ENCODE measurements at places on chromosomes 2 and 18. TPM values are rescaled to one million over a fixed set of nuclear protein-coding genes. Genes with fewer than 3 reads are reported as not detected.
A peak's percentile ranks its signal among the peaks of the same experiment; 100 is the strongest.

GLB1L gene
- 6.0 TPM for total RNA-seq

- H3K27me3 ChIP-seq, result no peaks in the 10 kb centered on the region
- H3K4me1 ChIP-seq, result no peaks in the 10 kb centered on the region
- no peak for DNase-seq
- H3K4me3 ChIP-seq, result no peak overlapping the region
- H3K27ac ChIP-seq, result no peak overlapping the region
These were observed 39.4 kb upstream of the PKDCC start for GRCh38 chr2:42008241-42008921.

CAVIN2 gene
- total RNA-seq, result 0.07 TPM

GRCh38 chr2:234388591-234388990 is 108.3 kb downstream of the ARL4C start:
- H3K4me1 ChIP-seq, result no peaks in the 10 kb centered on the region
- no peak overlapping the region for H3K4me3 ChIP-seq
- DNase-seq, result no peak
- no peaks in the 10 kb centered on the region for H3K36me3 ChIP-seq

SERPINB2 gene
- 9.9 TPM for total RNA-seq

DNA sequence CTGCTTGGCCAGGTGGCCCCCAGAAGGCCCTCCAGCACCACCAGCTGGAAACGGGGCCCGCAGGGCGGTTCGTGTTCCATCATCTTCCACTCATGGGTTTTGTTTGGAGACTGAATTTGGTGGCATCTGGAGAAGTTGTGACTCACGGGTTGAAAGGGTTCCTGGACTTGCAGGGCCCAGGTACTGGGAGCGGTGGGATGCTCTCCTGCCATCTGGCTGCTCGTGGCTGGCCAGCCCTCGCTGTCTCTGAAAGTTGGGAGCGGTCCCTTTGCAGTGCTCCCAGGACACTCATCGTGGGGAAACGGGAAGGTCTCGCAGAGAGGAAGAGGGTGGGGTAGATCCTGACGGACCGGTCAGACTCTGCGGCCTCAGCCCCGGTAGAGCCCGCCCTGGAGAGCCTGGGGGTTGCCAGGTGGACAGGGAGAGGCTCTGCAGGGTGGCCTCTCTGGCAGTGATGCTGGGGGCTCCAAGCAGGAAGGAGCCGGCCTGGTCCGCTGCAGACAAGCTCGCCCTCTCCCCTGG is 47.5 kb downstream of the TWIST2 start:
- H3K27ac ChIP-seq, result no peak overlapping the region
- H3K36me3 ChIP-seq, result no peaks in the 10 kb centered on the region
- H3K27me3 ChIP-seq, result no peaks in the 10 kb centered on the region
- DNase-seq, result no peak
- no peaks in the 10 kb centered on the region for H3K4me1 ChIP-seq

KIAA2012 gene
- total RNA-seq, result not detected

DNA sequence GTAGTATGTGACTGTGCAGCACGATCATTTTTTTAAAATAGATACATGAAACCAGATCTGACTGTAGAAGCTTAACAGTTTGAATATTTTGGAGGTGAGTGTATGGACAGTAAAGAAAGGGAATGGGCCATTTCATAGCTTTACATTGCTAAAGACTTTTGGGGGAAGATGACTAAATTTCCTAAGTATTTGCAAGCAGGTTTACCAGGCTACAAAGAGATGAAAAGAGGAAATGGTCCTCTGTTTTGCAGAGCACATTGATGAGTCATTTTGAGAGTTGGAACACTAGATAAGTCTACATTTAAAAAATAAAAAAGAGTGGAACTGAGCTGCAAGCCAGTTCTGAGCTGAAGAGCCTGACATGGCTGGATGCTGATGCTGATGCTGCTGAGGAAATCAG is 115.7 kb upstream of the LRATD1 start:
- H3K4me1 ChIP-seq, result peaks cover 46% of the 10 kb centered on the region
- H3K4me3 ChIP-seq, result no peak overlapping the region
- H3K27ac ChIP-seq, result peak overlapping the region; percentile 94

KANSL3 gene
- 30.6 TPM for total RNA-seq

GRCh38 chr2:156908825-156909224 is 348.7 kb upstream of the GALNT5 start:
- peak; percentile 89 for DNase-seq
- H3K27me3 ChIP-seq, result no peaks in the 10 kb centered on the region
- H3K4me1 ChIP-seq, result peaks cover 28% of the 10 kb centered on the region
- H3K36me3 ChIP-seq, result no peaks in the 10 kb centered on the region
- no peak overlapping the region for H3K4me3 ChIP-seq

GRCh38 chr2:67825476-67825875 is 237.3 kb downstream of the C1D start:
- peaks cover 10% of the 10 kb centered on the region for H3K4me1 ChIP-seq
- peak overlapping the region; percentile 40 for H3K27ac ChIP-seq
- H3K36me3 ChIP-seq, result no peaks in the 10 kb centered on the region
- no peak overlapping the region for H3K4me3 ChIP-seq
- DNase-seq, result peak; percentile 63

CFAP65 gene
- total RNA-seq, result 0.18 TPM

DNA sequence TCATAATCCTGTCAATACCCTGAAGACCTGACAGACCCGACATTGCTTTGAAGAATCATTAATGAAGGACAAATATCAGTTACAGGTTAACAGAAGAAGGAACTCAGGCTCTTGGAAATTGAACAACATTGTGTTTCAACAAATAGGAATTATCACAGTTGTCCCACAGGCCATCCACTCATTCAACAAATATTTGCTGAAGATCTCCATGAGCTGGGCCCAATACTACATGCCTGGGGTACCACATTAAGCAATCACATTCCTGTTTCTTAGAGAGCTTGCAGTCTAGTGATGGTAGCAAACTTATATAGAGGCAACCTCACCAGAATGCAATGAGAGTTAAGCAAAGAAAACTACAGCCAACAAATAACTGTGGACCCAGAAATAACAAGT is 671.6 kb upstream of the ACVR2A start:
- H3K27ac ChIP-seq, result no peak overlapping the region
- no peaks in the 10 kb centered on the region for H3K36me3 ChIP-seq
- DNase-seq, result peak; percentile 60
- no peak overlapping the region for H3K4me3 ChIP-seq

DNA sequence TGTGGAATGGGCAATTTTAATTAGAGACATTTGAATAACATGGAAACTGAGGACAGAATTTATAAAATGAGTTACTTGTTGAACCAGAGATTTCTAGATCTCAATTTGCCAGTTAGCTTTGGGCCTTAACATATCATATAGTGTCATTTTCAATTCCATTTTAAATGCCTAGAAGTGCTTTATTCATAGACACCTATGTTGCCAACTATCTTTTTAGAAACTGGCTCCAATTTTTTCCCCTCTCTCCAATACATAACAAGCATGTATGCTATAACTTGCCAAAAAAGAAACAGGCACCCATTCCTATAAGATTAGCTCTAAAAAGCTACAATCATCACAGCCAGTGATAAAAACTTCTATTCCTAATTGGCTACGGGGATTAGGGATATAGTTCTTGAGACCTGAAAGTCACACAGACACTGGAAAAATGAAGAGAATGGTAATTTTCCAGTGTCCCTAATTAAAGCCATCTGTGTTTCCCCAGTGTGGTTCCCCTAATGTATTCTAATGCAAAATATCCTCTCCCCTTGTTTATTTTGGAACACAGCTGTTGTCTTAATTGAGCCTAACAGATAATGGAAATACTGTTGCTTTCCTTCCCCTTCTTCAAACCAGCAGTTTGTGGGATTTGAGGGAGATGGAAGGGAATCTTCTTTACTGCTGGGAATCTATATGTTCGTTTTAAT is 205.5 kb upstream of the FSHR start:
- H3K36me3 ChIP-seq, result no peaks in the 10 kb centered on the region
- H3K4me1 ChIP-seq, result no peaks in the 10 kb centered on the region
- H3K27ac ChIP-seq, result no peak overlapping the region
- no peak for DNase-seq
- no peaks in the 10 kb centered on the region for H3K27me3 ChIP-seq

DNA sequence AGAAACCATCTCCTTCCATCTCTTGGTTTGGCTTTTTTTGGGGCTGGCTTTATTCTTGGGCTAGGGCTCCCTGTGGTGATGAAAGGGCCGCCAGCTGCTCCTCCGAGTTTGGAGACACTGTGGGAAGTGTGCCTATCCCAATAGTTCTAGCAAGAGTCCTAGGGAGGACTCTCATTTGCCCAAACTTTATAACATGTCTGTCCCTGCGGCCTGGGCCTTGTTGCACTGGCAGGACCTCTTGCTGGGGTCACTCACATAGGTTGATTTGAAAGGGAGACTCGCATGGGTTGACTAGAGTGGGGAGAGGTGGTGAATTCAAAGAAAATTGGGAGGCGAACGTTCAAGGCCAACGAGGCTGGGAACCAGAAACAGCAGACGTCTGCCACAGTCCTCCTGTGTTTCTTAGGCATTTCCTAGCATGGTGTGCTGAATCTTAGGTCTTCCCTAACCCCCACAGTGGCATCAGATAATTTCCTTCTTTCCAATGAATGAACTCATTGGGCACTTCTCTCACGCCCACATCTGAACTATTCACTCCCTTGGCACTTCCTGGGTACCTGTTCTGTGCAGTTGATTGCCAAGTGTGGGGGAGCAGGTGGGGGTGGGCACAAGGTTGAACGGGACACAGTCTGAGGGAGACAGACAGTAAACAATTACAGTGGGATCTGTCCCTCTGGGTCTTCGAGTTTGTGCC is 26.8 kb downstream of the NIFK start:
- H3K36me3 ChIP-seq, result no peaks in the 10 kb centered on the region
- no peak for DNase-seq
- no peaks in the 10 kb centered on the region for H3K27me3 ChIP-seq
- H3K4me3 ChIP-seq, result no peak overlapping the region
- no peak overlapping the region for H3K27ac ChIP-seq

FBLN7 gene
- 2.2 TPM for total RNA-seq

GRCh38 chr18:8808001-8808400 is 102.6 kb downstream of the MTCL1 start:
- H3K4me3 ChIP-seq, result no peak overlapping the region
- 0 out of 2 replicates have a peak, but pooled peaks cover 12% of the 10 kb centered on the region for H3K36me3 ChIP-seq
- no peaks in the 10 kb centered on the region for H3K27me3 ChIP-seq

DNA sequence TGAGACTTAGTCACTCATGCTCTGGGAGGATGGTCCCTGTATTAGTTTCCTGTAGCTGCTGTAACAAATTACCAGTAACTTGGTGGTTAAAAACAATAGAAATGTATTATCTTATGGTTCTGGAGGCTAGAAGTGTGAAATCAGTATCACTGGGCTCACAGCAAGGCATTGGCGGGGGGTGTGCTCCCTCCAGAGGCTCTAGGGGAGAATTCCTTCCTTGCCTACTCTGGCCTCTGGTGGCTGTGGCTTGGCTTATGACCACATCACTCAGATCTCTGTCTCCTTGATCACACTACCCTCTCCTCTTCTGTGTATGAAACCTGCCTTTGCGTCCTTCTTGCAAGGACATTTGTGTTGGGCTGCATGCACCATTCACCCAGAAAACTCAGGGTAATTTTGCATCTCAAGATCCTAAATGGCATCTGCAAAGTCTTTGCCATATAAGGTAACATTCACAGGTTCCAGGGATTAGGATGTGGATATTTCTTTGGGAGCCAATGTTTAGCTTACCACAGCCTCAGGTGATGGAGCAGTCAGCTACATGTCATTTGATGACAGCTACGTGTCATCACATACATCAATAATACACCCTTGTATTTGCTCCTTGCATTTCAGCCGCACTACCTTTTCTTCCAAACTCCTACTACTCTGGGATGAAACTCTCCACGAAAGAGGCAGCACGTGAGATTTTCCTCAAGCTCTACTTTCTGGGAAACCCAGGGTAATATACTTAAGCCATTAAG is 49.6 kb upstream of the POU3F3 start:
- DNase-seq, result no peak
- H3K36me3 ChIP-seq, result no peaks in the 10 kb centered on the region
- no peak overlapping the region for H3K27ac ChIP-seq
- no peak overlapping the region for H3K4me3 ChIP-seq
- H3K4me1 ChIP-seq, result no peaks in the 10 kb centered on the region

DNA sequence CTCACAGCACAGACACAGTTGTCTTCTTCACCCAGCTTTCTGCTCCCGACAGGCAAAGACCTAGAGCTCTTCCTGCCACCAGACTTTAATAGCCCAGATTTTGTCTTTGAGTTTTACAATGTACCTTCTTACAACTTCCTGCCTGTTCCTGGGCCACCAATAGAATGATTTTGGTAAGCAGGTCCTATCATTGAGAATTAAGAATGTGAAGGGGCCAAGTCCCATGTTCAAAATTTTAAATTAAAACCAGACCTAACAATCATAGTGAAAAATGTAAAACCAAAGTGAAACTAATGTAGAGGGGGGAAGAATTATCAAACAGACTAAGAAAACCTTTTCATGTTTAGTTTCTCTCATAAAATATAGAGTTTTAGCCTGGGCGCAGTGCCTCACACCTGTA is 72.8 kb downstream of the SP3 start:
- no peaks in the 10 kb centered on the region for H3K36me3 ChIP-seq
- no peak for DNase-seq
- H3K4me1 ChIP-seq, result no peaks in the 10 kb centered on the region

- no peak overlapping the region for H3K27ac ChIP-seq
- 0 out of 2 replicates have a peak, but pooled peaks cover 5% of the 10 kb centered on the region for H3K4me1 ChIP-seq
These were observed 145.3 kb downstream of the SPAG16 start for GRCh38 chr2:213429516-213429915.

DNA sequence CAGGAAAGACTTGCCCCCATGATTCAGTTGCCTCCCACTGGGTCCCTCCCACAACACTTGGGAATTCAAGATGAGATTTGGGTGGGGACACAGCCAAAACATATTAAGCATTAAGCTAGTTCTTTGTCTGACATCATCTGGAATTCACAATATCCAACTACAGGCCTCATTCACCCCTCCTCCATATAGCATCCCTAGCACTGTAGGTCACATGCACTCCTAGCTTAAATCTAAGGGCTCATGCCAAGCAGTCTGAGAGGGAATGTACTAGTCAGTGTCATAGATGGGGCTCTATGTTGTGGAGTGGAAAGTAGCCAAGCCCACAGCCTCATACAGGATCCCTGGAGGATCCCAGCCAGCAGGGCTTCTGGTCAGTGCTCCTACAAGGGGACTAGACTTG is 92.1 kb downstream of the IRS1 start:
- H3K27me3 ChIP-seq, result no peaks in the 10 kb centered on the region
- no peak overlapping the region for H3K27ac ChIP-seq
- no peak overlapping the region for H3K4me3 ChIP-seq

- H3K36me3 ChIP-seq, result no peaks in the 10 kb centered on the region
- H3K4me3 ChIP-seq, result no peak overlapping the region
- no peak overlapping the region for H3K27ac ChIP-seq
- peaks cover 27% of the 10 kb centered on the region for H3K4me1 ChIP-seq
These were observed 40.4 kb downstream of the SLC9A4 start for GRCh38 chr2:102513355-102513939.

OXER1 gene
- total RNA-seq, result not detected

- H3K36me3 ChIP-seq, result no peaks in the 10 kb centered on the region
- no peak overlapping the region for H3K4me3 ChIP-seq
- no peak for DNase-seq
- H3K27me3 ChIP-seq, result peaks cover 9% of the 10 kb centered on the region
These were observed 285.4 kb upstream of the HS6ST1 start for GRCh38 chr2:128604045-128604444.

DNA sequence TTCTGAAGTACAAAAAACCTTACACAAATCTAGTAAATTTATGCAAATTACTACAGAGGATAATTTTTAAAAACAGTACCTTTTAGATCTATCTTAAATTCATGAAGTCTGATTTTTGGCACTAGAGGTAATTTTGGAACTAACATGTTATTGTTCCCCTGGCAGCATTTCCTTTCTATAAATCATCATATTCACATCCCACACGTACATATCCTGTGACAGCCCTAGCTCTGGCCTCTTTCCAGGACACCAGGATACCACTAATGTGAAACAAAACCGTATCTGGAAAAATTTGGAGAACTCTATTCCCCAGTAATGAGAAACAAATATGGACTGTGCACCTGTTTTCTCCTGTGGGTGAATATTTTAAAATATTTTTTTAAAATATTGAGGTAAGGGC is 14.0 kb upstream of the BIRC6 start:
- H3K27me3 ChIP-seq, result no peaks in the 10 kb centered on the region
- DNase-seq, result peak; percentile 29
- H3K36me3 ChIP-seq, result no peaks in the 10 kb centered on the region

CRYBA2 gene
- 6.4 TPM for total RNA-seq
